ENCODE measurements at places on chromosomes 12 and 14. TPM values are rescaled to one million over a fixed set of nuclear protein-coding genes. Genes with fewer than 3 reads are reported as not detected.

BEGAIN gene
- total RNA-seq, result 0.20 TPM

TOMM20L gene
- not detected for total RNA-seq

EML5 gene
- under 0.01 TPM for total RNA-seq

ZNF385A gene
- 0.65 TPM for total RNA-seq

PROX2 gene
- not detected for total RNA-seq

GDF11 gene
- 1.5 TPM for total RNA-seq

RTN1 gene
- total RNA-seq, result under 0.01 TPM

MIP gene
- total RNA-seq, result under 0.01 TPM

DEPDC4 gene
- total RNA-seq, result 0.20 TPM

TRPV4 gene
- 1.3 TPM for total RNA-seq

OR4E2 gene
- not detected for total RNA-seq

SAMD4A gene
- total RNA-seq, result 19.6 TPM

IL26 gene
- total RNA-seq, result not detected

ANKRD52 gene
- total RNA-seq, result 10.7 TPM

SERPINA12 gene
- total RNA-seq, result not detected

KLRC2 gene
- total RNA-seq, result not detected

MED13L gene
- total RNA-seq, result 37.3 TPM

TC2N gene
- total RNA-seq, result 1.7 TPM

GLIPR1L2 gene
- total RNA-seq, result 0.22 TPM

Measured in lung microvascular endothelial cell (primary cell).